ENCODE measurements at places on chromosomes 13 and 19. TPM values are rescaled to one million over a fixed set of nuclear protein-coding genes. Genes with fewer than 3 reads are reported as not detected.

DNA sequence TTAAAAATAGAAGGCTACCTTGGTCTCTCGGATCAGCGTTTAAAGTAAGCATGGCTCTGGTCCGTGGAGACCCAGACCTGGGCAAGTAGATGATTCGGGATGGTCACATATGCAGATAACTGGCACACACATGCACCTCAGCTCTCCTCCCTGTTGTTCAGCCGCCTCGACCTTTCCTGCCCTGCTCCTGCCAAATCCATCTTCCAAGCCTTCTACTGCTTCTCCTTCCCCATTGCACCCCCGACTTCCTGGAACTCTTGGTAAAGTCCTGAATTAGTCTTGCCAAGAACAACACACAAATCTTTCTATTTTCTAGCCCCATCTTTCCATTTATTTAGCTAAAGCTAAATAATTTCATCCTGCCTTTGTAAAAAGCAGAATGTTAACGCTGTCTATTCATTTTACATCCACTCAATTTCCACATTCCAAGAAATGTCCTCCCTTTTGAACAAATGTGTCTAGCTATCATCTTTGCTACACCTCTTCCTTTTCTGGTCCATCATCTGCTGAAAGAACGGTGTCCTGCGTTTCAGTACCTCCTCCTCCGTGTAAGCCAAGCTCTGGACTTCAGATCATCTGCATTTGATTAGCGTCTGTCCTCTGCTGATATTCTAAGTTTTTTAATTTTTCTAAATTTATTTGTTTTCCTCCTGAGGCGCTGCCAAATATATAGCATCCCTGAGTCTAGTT lies 92.5 kb downstream of the ZIC5 start:
- DNase-seq, result no peak

GRCh38 chr13:44373601-44374347 lies at the start of gene SERP2:
Gene SERP2 (plus strand): TSS chr13:44373824. CDS start chr13:44374026, 202 bp downstream.
- no peak for DNase-seq

DNA sequence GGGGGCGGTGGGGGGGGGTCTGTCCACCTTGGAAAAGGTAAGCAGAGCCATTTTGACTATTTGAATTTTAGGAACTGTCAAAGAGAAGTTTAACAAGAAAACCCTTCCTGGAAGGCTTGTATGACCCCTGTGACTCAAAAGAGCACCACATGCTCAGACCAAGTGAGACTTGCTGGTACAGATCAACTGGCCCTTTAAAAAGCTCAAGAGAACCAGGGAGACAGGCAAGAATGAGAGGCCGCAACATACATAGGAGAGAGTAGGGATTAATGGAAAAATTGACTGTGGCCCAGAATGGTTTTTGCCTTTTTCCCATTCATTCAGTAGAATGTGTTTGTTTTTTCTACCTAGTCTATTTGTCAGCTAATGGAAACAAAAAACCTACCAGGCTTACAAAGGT lies 26.2 kb upstream of the ATP8A2 start:
- no peak for DNase-seq

GRCh38 chr19:38721979-38722773 lies 22.1 kb downstream of the CAPN12 start:
- DNase-seq, result no peak

DNA sequence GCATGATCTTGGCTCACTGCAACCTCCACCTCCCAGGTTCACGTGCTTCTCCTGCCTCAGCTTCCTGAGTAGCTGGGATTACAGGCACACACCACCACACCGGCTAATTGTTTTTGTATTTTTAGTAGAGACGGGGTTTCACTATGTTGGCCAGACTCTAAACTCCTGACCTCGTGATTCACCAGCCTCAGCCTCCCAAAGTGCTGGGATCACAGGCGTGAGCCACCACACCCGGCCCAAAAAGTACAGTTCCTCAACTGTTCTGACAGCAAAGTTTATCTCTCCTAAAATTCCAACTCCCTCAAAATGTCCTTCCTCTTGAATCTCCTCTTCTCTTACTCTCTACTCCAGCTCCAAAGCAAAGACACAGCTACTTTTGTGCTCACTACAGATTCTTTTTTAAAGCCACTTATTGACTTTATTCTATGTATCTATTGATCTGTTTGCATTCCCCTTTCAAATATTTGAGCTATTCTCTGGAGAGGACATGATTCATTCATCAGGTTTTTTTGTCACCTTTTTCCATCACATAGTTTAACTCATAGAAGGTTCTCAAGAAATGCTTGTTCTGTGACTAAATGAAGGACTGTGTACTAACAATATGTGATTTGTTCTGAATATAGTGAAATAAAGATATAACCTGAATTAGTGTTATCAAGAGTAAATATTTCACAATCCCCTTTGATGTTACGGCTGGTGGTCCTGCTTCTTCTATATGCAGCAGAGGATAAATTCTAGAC lies 142.2 kb downstream of the TBC1D4 start:
- no peak for DNase-seq

DNA sequence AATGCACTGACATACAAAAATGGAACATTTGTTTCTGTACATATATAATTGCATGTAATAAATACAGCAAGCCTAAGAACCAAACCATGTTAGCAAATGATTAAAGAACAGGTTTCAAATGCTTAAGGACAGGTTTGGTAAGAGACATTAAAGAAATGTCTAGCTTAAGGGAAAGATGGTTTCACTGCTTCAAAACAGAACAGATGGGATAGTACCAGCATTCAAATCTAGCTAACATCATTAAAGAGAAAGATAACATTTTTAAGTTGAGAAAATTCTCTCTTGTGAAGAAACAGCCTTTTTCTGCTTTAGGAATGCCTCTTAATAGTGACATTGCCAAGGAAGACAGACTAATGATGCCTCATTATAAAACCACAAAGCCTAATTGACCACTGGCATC lies 52.5 kb upstream of the DOCK9 start:
- no peak for DNase-seq

GRCh38 chr13:87497426-87497825 lies 173.7 kb upstream of the SLITRK5 start:
- DNase-seq, result no peak

DNA sequence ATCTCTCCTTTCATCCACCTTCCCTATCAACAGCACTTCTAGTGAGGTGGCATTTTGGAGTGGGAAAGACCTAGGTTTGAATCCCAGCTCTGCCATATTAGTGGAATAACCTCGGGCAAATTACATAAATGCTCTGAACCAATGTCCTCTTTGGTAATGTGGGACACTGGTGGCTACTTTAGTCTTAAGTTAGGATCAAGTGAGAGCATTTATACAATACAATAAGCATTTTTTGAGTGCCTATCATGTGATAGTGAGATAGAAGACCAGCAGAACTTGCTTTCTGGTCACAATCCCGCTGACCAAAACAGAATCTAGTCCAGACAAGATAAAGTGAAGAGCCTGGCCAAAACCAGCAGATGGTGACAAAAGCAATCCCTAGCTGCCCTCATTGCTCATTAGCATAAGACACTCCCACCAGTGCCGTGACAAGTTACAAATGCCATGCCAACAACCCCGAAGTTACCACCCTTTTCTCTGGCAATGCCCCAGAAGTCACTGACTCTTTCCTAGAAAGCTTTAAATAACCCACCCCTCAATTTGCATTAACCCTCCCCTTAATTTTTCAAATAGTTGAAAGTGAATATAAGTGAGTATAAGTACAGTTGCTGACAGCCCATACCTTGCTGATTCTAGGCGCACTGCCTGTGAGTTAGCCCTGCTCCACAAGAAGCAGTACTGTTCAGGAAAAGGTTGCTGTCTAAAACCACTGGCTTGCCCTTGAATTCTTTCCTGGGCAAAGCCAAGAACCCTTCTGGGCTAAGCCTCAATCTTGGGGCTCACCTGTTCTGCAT lies 28.9 kb upstream of the KPNA3 start:
- no peak for DNase-seq

DNA sequence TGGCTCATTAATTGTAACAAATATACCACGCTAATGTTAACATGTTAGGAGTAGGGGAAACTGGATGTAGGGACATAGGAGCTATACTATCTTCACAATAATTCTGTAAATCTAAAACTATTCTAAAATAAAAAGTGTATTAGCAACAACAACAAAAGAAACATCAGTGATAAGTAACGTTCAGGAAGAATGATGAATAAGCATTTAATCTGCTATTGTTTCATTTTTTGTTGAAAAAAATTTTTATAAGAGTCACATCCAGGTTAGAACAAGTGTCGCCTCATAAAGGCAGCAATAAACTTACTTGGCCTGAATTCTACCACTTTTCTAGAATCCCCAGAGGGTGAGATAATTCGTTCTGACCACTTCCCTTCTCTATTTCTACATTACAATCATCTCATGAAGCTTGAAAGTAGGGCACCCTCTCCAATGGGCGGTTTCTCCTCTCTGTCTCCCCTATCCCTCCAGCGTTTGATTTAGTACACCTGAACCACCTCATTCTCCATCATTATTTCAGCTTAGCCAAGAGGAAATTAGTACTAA lies 253.1 kb upstream of the IPO5 start:
- DNase-seq, result no peak

DNA sequence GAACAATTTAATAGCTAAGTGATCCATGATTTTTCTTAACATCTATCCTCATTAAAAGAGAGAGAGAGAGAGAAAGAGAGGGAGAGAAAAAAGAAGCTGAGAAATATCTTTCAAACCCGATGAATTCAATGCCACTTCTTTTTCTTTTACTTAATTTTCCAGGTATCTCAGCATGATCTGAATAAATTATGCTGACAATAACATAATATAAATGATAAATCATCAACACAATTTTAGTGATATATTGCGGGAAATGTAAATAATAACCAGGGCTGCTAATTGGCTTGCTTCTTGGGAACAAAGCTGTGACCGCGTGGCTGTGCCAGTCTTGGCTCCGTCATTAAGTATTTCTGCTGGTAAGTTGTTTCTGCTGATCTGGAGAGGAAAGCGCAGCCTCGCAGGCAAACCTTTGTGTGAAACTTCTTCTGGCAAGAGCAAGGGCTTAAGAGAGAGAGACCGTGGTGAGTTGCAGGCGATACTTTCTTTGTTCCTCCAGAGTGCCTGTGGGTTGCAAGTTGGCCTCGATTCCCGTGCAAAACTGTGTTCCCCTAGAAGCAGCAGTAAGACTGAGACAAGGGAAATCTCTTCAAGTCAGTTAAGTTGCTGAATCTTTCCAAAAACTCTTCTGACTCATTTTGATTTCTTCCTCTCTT lies 489.1 kb upstream of the TSHZ3 start:
- no peak for DNase-seq

DNA sequence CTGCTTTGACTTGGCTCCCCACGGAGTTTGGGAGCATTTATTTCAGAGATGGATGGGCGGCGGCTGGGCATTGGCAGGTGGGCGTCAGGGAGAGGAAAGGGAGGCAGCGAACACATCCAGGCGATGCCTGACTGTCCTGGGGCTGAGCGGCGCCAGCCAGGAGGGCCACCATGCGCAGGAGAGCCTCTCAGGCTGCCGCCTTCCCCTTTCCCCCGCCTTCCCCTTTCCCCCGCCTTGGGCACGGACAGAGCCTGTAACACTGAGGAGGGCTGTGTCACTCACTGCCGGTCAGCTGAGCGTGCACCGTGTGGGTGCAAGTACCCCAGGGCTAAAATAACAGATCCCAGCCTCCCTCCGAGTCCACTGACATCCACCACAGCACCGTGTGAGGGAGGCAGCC lies 11.4 kb downstream of the MCF2L start:
- DNase-seq, result no peak

- DNase-seq, result no peak
Observed at GRCh38 chr19:6970443-6970842, 50.8 kb downstream of the MBD3L2B start.

DNA sequence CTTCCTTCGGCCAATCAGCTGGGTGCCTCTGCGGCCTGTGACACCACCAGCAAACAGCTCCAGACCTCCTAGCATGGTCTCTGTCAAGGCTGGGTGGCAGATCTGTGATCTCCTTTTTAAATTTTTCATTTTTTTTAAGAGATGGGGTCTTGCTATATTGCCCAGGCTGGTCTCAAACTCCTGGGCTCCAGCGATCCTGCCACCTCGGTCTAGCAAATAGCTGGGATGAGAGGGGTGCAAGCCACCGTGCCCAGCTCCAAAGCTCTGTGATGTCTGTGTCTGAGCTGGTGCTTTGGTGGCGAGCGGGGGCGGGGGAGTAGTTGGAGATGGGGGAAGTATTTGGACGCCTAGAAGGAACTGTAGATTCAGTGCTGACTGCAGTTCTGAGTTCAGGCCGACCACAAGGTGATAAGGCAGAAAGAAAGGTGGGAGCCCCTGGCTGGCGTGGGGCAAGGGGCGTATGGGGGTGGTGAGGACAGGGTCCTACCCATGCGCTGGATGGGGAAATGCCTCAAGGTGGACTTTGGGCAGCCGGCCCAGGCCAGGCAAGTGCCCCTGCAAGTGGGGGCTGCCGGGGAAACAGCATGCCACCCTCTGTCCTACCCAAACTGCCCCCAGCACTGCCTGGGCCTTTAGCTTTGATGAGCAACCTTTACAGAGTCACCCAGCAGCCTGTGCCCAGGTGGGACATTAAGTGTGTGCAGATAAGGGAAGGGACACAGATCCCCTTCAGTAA lies 5.5 kb downstream of the DPP9 start:
- DNase-seq, result no peak

DNA sequence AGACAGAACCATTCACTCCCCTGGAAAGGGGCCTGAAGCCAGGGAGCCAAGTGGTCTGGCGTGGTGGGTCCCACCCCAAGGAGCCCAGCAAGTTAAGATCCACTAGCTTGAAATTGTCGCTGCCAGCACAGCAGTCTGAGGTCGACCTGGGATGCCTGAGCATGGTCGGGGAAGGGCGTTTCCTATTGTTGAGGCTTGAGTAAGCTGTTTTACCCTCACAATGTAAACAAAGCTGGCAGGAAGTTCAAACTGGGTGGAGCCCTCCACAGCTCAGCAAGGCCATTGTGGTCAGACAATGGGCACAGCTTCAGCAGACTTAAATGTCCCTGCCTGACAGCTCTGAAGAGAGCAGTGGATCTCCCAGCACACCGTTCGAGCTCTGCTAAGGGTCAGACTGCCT lies 195.6 kb upstream of the DACH1 start:
- no peak for DNase-seq

DNA sequence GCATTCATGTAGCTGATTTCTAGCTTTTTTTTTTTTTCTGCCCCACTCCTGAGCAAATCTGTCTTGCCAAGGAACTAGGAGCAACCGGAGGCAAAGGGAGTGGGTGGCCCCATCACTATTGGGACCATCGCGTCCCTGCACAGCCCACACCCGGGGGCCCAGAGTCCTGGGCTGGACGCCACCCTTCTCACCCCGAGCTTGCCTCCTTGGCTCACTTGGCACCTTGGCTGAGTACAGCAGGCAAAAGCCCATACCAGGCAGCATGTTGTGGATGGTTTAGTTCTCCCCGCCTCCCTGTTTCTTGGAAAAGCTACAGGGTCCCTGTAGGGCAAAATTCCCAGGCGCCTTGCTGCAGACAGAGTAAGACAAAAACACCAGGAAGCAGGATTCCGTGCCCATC lies 13.7 kb downstream of the SMIM24 start:
- no peak for DNase-seq

DNA sequence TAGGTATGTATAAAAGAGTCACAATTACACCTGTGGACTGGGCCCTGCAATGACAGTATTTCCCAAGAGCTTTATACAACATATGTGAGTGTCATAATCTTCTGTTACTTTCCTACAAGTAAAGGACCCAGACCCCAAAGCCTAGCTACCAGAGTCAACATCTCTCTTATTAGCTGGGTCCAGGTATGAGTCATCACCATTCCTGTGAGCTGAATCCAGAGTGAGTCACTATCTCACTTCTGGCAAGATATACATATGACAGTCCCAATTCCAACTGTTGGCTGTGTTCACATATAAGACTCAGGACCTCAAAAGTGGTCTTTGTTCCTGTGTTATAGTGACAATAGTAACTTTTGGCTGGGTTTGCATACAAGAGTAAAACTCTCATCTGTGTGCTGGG lies 46.7 kb downstream of the ZNF729 start:
- DNase-seq, result no peak

The KLK15 gene
- total RNA-seq, result not detected

The CEACAM4 gene
- not detected for total RNA-seq

The RFPL4A gene
- total RNA-seq, result not detected

The SOX1 gene
- total RNA-seq, result not detected

Measured in activated T-cell treated with anti-CD3 and anti-CD28 coated beads, Interleukin-2, amount 50 U/mL, for 4 hours (primary cell).